Activated naive CD8-positive, alpha-beta T cell treated with anti-CD3 and anti-CD28 coated beads, Interleukin-2, amount 50 U/mL, for 16 hours (primary cell): ENCODE measurements at places on chromosomes 5 and 9.

- DNase-seq = no peak
Observed at GRCh38 chr9:128006332-128006996, 25.7 kb upstream of the EEIG1 start.

- no peak for DNase-seq
Observed at GRCh38 chr5:32709750-32710549, 1.2 kb upstream of the NPR3 start.

- no peak for DNase-seq
Observed at GRCh38 chr9:99360026-99360425, 137.9 kb downstream of the SEC61B start.

GRCh38 chr9:100104314-100104713, 5.3 kb downstream of the INVS start:
- no peak for DNase-seq

DNA sequence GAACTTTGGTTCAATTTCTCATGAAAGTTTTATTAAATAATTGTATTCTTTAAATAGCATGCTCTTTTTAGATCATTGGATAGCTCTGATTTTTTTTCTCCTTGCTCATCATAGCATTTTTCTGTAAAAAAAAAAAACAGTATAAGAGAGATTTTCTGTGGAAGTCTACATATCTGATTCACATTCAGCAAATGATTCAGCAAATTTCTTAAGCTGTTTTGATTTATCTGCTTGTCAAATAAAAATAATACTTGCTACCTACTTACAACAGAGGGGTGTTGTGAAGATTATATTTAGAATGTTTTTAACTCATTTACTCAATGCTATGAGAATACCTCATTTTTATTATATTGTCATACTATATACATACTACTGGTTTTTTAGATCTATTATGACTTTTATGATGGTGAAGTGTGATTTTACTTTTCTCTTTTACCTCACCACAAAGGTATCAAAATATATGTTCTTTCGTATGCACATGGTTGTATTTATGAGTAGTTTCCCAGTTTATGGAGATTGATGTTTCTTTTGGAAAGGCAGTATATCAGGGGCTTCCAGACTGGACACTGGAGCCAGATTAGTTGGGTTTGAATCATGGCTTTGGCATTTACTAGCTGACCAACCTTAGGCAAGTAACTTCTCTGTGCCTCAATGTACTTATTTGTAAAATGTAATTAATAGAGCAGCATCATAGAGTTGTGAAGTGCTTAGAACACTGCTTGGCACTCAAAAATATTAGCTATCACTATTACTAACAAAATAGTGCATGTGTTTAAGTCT, 25.5 kb downstream of the TNPO1 start:
- no peak for DNase-seq

- no peak for DNase-seq
Observed at GRCh38 chr5:18141222-18141621, 507.0 kb downstream of the TAF11L14 start.

- no peak for DNase-seq
Observed at GRCh38 chr5:69152731-69153130, 14.2 kb upstream of the CCNB1 start.
